ENCODE measurements at places on chromosomes 1 and 21. TPM values are rescaled to one million over a fixed set of nuclear protein-coding genes. Genes with fewer than 3 reads are reported as not detected.

- DNase-seq, result peak; percentile 94
Observed at GRCh38 chr1:109112652-109113285, 1.1 kb upstream of the ELAPOR1 start.

- no peak for DNase-seq
Observed at GRCh38 chr1:155177918-155178281, 4.3 kb downstream of the TRIM46 start.

DNA sequence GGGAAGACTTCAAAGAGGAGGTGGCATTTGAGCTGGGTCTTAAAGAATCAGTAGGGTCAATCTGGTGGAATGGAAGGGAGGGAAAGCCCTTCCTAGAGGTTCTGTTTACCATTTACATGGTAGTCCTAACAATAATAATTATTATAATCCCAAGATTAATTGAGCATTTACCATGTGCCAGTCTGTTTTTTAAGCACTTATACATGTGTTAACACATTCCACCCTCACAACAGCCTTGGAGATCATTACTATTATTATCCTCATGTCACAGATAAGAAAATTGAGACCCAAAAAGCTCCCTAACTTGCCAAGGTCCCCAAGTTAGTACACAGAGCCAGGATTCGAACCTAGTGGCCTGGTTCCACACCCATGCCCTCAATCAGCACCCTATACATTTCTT, 10.8 kb downstream of the GLIS1 start:
- no peak for DNase-seq

DNA sequence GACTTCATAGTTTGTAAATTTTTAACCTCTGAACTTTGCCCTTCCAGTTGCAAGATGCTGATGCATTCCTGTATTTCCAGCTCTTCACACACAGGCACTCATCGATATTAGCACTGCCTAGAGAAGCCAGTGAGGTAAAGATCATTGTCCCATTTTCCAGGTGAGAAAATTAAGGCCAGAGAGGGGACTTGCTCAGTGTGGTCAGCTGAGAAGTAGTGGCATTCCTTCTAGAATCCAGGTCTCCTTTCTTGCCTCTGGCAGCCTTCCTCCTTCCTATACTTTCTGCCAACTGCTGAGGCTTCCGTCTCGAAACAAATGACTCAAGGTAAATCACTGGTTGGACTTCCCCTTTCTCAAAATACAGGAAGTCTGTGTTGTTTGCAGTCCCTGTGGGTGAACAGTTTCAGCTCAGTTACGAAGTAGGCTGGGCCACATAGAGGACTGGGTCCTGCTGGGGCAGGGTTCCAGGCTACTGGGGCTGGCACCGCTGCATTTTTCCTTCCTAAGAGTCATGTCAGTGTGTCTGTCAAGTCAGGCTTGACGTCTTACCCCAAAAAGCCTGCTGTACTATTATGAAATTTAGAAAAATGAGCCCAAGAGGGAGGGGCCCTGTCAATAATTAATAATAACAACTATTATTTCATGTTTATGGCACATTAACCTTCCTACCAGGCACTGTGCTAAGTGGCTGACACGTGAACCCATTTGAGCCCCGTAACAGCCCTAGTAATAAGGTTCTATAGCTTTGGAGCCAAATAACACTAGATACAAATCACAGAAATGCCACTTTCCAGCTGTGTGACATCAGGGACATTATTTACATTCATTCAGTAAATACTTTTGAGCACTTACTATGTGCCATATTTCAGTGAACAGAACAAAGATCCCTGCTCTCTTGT, 16.6 kb upstream of the RNF19B start:
- DNase-seq, result peak; percentile 44

- DNase-seq, result no peak
Observed at GRCh38 chr1:101399222-101399621, 162.4 kb downstream of the S1PR1 start.

DNA sequence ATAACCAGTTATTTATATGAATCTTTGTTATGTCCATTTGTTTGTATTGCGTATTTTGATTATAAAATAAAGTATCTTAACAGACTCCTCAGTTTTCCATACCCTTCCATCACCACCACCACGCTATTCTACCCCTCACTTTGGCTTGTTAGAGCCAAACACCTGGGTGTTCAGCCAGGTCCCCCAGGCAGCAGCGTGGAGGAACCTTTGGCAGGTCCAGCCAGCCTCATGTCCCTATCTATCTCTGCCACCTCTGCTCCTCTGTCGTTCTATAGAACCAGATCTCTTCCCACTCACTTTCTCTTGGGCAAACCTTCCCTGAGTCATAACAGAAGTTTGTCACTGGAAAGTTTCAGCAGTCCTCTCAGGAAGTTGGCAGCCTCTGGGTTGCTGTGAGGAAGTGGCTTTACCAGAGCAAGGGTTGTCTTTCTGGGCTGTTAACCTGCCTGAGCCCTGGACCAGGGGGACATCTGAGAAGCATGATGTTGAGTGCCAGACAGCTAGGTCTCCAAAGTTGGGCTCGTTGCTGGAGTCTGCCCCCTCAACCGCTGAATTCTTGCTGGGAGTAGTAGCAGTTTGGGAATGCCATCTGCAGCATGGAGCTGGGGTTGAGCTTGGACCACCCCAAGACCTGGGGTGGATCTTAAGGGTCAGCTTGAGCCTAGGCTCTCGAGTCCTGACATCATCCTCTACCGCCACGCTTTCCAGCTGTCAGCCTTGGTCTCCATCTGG, 996 bp upstream of the SH3BGRL3 start:
- peak; percentile 35 for DNase-seq

- no peak for DNase-seq
Observed at GRCh38 chr21:19130379-19131028, 726.9 kb upstream of the TMPRSS15 start.

DNA sequence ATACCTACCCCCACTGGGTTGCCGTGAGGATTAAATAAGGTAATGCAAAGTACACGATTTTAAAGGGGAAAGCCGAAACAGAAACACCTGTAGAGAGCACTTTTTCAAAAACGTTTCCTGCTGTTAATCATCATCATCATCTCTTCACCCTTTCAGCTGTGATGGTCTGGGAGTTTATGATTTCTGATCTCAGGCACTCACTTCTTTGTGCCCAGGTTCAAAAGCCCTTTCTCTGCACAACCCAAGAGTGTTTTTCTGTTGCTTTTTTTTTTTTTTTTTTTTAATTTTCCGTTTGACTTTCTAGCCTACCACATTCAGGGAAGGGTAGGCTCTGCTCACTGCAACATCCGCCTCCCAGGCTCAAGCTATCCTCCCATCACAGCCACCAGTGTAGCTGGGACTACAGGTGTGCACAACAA, 936 bp upstream of the UBXN11 start:
- DNase-seq, result no peak

GRCh38 chr1:109901524-109902145, 9.0 kb upstream of the CSF1 start:
- DNase-seq, result no peak

The DISP3 gene
- 0.31 TPM for total RNA-seq

DNA sequence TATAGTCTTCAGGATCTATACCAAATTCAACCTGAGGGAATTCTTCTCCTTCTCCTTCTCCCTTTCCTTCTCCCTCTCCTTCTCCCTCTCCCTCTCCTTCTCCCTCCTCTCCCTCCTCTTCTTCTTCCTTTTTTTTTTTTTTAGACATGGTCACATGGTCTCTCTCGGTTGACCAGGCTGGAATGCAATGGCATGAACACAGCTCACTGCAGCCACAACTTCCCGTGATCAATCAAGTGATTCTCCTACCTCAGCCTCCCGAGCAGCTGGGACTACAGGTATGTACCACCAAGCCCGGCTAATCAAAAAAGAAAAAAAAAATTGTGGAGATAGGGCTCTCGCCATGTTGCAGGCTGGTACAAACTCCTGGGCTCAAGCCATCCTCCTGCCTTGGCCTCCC, 51.5 kb downstream of the DNAI4 start:
- no peak for DNase-seq

The FOXO6 gene
- total RNA-seq, result 16.2 TPM

The CA14 gene
- 9.1 TPM for total RNA-seq

The TRIM17 gene
- total RNA-seq, result not detected

The A3GALT2 gene
- not detected for total RNA-seq

GRCh38 chr1:239255628-239256160, 130.7 kb upstream of the CHRM3 start:
- DNase-seq, result no peak

GRCh38 chr1:55490547-55490946, 275.4 kb upstream of the USP24 start:
- no peak for DNase-seq

The MIB2 gene
- 79.5 TPM for total RNA-seq

DNA sequence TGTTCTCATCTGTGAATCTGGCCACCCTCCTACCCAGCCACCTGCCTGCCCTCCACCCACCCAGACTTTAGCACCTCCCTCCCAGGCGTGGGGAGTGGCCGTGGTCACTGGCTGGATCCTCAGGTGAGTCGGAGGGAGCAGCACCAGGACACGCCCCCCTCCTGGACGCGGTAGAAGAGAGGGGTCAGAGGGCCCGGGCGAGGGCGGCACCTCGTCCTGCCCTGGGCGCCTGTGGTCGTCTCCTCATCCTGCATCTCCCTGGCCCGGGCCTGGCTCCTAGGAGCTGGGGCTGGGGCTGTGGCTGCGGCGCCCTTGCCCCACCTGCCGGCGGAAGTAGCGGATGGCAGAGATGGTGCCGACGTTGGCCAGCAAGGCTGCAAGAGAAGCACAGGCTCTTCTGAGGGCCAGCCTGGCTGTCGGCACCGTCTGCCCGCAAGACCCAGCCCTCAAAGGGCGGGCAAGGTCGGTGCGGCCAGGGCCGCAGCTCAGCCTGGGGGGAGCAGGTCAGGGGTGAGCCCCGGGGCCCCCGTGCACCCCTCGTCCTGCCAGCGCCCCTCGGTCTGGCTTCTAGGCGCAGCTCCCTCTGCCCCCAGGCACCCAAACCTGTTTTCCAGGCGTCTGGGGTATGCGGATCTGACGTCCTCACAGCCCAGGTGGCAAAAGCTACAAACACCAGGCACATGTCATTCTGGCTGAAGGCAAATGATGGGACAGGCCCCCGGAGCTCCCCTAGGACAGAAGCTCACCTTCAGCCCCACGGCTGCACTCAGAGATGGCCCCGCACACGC, 5.8 kb downstream of the PERM1 start:
- peak; percentile 60 for DNase-seq

- no peak for DNase-seq
Observed at GRCh38 chr1:153734396-153735089, 6.7 kb downstream of the INTS3 start.

The HES5 gene
- 2.8 TPM for total RNA-seq

DNA sequence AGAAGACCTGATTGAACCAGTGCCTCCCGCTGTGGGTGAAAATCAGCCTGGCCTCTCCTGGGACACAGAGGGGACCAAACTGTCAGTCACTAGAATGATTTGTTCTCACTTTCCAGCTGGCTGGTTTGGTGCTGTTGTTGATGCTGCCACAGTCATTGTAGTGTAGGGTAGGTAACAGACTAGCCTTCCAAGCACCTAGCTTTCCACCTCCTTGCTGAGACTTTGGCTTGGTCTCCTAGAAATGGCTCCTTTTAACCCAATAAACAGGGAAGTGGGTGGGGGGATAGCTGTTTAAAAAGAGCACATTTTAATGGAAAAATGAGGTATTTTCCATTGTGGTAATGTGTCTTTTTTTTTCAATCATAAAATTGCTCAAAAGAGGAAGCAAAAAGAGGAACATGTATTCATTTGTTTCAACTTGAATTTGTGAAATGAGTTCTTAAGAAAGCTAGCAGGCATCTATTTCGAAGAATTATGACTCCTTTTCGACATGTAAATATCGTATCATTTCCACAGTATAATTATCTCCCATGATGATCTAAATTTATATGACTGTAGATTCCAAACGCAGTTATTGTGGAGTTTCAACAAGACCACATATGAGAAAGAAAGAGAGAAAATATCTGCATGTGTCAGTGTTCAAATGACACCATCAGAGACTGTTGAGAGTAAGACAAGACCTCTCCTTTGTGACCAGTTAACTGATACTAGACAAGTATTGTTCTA, 190.1 kb downstream of the HLX start:
- no peak for DNase-seq

The COL9A2 gene
- total RNA-seq, result 6.5 TPM

DNA sequence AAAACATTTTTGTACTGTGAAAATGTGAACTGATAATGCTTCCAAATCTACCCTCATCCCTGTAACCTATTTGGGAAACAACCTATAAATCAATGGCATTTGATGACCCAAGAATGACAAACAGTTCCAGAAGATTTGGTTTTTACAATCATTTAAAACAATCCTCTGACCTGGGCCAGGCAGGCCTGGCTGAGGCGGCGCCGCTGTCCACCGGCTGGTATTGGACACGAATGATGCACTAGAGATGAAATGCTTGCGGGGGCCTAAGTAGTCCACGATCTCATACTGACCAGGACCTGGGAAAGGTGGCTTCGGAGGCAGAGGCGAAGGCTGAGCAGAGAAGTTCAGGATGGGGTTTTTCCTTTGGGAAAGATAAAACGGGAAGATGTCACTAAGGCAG, 41.5 kb downstream of the GRHL3 start:
- no peak for DNase-seq

The ZBTB37 gene
- total RNA-seq, result 16.7 TPM

DNA sequence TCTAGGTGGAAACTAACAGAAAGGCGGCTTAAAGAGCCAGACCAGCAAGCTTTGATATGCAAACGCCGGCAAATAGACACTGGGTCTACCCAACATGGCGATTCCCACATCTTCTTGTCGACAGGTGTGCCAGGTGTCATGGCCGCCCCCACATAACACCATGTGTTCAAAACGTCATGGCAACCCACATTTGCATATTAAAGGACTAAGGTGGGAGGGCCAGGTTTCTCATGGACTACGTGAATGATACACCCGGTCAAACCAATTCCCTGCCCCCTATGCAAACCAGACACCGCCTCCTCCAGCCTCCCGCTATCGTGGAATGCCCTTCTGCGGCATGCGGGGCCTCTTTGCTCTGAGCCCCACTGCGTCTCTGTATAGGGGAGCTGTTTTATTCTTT, 41.3 kb downstream of the ICOSLG start:
- no peak for DNase-seq

- DNase-seq, result no peak
Observed at GRCh38 chr1:151692226-151692625, 24.4 kb downstream of the CELF3 start.

The GFI1 gene
- 2.6 TPM for total RNA-seq
